ENCODE measurements at places on chromosomes 5 and 9. TPM values are rescaled to one million over a fixed set of nuclear protein-coding genes. Genes with fewer than 3 reads are reported as not detected.

Gene ZNF300
- total RNA-seq = 6.9 TPM

Gene ZNF454
- 0.43 TPM for total RNA-seq

Gene SHOC1
- under 0.01 TPM for total RNA-seq

Gene TPRN
- 8.1 TPM for total RNA-seq

Gene PCDHB12
- under 0.01 TPM for total RNA-seq

Gene PDLIM4
- total RNA-seq = 97.2 TPM

Gene C9orf85
- total RNA-seq = 9.7 TPM

Gene CRB2
- under 0.01 TPM for total RNA-seq

Gene GRM6
- total RNA-seq = not detected

Gene WDR31
- total RNA-seq = 0.32 TPM

Gene MUSK
- total RNA-seq = not detected

Gene PCDHA3
- 0.32 TPM for total RNA-seq

Gene C5orf58
- not detected for total RNA-seq

Gene PDE6A
- not detected for total RNA-seq

Gene IL13
- total RNA-seq = not detected

Gene LECT2
- total RNA-seq = not detected

Gene HMMR
- 10.0 TPM for total RNA-seq

Gene IRX2
- total RNA-seq = 3.0 TPM

Gene MATR3
- 190 TPM for total RNA-seq

Gene CDX1
- under 0.01 TPM for total RNA-seq

Gene COQ4
- total RNA-seq = 22.0 TPM

Gene ZNF782
- 5.6 TPM for total RNA-seq

Gene CTXN3
- not detected for total RNA-seq

Gene SOHLH1
- total RNA-seq = not detected
